ENCODE measurements at places on chromosomes 13 and 19.
A peak's percentile ranks its signal among the peaks of the same experiment; 100 is the strongest.

- peak; percentile 44 for DNase-seq
Measured at GRCh38 chr19:41746593-41747227, 8.6 kb upstream of the CEACAM6 start.

- DNase-seq: no peak
Measured at GRCh38 chr13:30863231-30863630, 42.8 kb upstream of the MEDAG start.

DNA sequence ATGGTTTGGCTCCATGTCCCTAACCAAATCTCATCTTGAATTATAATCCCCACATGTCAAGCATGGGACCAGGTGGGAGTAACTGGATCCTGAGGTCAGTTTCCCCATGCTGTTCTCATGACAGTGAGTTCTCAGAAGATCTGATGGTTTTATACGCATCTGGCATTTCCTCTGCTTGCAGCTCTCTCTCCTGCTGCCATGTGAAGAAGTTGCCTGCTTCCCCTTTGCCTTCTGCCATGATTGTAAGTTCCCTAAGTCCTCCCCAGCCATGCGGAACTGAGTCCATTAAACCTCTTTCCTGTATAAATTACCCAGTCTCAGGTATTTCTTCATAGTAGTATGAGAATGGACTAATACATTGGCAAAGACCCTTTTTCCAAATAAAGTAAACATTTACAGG, 96.8 kb downstream of the TSHZ3 start:
- no peak for DNase-seq

DNA sequence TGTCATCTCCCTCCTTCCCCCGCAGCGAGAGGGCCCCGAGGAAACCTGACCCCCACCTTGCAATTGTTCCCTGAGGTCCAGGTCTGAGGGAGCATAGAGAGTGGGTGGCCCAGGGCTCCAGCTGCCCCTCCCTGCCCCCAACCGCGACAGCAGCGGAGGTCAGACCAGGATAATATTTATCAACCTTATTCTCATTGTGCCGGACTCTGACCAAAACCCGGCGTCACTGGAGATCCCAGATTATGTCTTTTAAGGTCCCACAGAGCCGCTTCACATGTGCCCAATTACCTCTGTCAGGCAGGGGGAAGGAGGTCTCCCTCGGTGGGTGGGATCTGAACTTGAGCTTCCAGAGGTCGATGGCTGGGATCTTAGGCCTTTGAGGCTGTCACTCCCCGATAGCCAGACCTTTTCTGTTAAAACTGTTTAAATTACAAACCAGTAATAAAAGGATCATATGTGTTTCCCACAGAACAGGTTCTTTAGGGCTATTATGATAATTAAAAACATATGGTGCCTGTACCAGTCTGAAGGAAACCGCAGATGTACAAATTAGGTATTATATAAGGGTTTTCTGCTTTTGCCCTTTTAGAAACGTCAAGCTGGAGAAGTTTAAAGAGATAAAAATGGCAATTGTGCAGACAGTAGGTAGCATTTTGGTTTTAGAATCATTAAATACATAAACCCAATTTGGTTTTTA, 195.5 kb downstream of the ZNF536 start:
- no peak for DNase-seq

GRCh38 chr13:74570834-74571233, 436.6 kb upstream of the KLF12 start:
- DNase-seq: no peak

GRCh38 chr19:42345191-42345812, 19.9 kb downstream of the MEGF8 start:
- DNase-seq: no peak

DNA sequence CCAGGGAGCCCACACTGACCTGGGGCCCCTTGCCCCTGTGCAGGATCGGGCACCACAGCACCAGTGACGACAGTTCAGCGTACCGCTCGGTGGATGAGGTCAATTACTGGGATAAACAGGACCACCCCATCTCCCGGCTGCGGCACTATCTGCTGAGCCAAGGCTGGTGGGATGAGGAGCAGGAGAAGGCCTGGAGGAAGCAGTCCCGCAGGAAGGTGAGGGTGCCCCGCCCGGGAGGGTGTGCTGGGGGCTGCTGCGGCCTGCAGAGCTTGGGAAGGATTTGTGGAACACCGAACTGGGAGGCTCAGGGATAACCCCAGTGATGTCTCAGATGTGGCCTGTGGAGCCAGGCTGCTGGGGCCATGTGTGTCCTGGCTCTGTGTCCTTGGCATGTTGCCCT, 4.2 kb downstream of the B3GNT8 start:
- no peak for DNase-seq

- no peak for DNase-seq
Measured at GRCh38 chr13:50891206-50891605, 18.4 kb upstream of the RNASEH2B start.

DNA sequence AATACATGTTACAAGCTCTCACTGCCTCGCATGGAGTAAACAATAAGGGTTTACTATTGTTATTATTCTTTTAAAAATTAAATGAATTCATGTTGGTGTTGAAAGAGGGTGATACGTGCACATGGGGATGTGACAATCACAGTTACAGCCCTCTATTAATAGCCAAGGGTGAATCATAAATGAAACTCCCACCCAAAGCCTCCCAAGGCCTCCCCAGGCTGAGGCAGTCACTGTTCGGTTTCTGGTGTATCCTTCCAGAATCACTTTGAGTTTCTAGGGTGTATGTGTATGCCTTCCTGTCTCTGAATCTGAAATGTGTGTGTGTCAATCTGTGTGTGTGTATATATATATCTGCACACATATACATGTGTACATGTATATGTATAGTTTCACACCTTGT, 73.4 kb downstream of the AKAP11 start:
- DNase-seq: no peak

DNA sequence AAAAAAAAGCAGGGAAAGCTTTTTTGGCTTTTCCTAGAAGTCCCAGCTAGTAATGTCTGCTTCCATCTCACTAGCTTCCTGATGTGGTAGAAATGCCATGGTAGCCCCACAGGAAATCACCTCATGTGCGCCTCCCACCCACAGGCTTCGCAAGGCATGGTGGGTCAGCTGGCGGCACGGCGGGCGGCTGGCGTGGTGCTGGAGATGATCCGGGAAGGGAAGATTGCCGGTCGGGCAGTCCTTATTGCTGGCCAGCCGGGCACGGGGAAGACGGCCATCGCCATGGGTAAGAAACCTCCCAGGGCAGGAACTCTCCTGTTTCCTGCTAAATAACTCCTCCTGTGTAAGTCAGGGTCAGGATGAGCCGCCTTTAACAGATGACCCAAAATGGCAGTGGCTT, 10.4 kb downstream of the RUVBL2 start:
- DNase-seq: no peak

GRCh38 chr13:50844084-50844875, 788 bp upstream of the DLEU7 start:
- DNase-seq: no peak

DNA sequence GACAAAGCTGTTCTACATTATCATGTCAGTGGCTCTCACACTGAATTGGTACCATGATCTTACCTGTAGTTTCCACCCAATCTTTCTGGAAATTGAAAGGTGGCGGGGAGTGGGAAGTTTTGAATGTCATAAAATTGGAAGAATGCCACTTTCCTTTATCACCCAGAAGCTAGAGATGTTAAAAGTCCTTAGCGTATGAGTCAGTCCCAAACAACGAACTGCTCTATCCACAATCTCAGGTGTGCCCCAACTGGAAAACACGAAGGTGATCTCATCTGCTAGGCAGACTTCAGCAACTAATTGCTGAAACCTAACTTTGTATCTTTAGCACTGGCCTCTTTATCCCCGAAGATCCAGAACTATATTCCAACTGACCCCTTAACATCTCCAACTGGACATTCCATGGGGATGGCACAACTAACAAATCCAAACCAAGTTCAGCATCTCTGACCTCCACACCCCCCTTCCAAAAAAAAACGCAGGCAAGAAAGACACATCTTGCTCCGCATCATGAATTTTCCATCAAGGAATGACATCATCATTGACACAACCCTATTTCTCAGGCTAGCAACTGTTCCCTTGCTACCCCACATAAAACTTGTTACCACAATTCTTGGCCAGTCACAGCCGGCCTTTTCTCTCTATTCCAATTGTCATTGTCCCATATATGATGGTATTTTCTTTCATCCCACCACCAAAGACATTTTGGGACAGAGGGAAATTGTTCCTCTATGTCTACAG, 175.4 kb downstream of the KLF12 start:
- no peak for DNase-seq

DNA sequence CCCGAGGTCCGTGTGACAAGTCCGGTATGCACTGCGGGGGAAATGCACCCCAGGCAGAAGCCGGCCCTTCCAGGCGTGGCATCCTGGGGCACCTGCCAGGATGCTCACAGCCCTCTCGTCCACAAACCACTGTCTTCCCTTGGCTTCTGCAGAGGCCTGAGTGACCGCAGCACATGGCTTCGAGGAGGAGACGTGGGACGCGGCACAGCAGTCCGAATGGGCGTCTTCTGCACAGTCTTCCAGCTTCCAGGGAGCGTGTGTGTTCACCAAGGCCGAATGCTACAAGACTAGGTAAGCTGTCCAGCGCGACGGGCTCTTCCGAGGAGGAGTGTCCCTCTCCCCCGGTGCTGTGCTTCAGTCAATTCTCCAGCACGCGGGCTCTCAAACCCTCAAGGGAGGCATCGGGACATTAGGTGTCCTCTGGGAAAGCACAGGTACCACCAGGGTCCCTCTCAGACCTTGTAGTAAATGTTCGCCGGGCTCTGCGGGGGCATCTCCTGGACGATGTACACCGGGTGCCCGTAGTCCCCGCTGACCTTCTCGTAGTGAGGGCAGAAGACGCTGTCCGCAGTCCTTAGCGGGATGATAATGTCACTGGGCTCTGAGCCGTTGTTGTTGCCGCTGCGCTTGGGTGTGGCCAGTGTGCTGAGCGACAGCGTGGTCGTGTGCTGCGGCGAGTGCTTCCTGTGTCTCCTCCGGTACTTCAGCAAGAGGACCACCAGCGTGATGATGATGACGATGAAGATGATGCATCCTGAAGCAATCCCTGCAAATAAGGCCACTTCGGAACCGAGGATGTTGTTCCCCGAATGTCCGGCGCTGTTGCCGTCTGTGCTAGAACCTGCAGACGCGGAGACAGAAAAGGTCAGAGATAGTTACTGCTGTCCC, 42.6 kb downstream of the EFNB2 start:
- DNase-seq: no peak

DNA sequence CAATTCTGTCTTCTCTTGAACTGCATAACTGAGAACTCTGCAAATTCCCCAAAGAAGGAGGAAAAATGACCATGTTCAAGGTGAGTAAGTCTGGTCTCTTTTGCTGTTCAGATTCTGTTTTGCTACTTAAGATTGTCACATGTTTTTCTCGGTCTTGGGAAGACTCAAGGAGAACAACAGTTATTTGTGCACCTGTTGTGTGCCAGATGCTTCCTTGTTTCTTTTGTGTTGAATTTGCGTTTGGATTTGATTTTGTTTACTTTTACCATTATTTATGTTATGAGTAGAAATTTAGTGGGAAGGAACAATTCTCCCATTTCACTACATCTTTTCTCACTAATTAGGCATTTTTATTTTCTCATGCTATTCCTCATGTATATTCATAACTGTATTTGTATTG, 4.4 kb downstream of the ZNF284 start:
- DNase-seq: no peak

- no peak for DNase-seq
Measured at GRCh38 chr13:108983273-108983672, 353.9 kb downstream of the MYO16 start.

GRCh38 chr13:31431722-31432137, 232.0 kb downstream of the B3GLCT start:
- DNase-seq: peak; percentile 55

- peak; percentile 66 for DNase-seq
Measured at GRCh38 chr13:94154367-94154766, 325.1 kb downstream of the DCT start.

- no peak for DNase-seq
Measured at GRCh38 chr19:23437901-23438300, 42.6 kb upstream of the ZNF91 start.
